ENCODE measurements at places on chromosomes 1 and 21.

GRCh38 chr1:33758698-33759097 lies 105.2 kb upstream of the HMGB4 start:
- DNase-seq: no peak

DNA sequence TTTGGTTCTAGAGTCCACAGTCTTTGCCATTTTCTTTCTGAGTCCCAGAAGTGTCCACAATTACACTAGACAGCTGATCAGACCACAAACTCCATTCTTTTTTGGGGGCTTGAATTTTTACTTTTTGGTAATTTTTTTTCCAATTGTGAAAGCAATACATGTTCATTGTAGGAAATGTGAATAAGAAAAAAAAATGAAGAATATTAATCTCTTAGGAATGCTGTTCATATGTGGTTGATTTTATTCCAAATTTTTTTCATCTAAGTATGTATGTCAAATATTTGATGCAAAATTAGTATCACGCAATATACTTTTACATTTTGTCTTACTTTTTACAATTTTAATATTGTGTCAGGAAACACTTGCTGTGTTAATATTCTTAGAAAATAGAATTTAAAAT lies 76.4 kb upstream of the ETS2 start:
- no peak for DNase-seq

DNA sequence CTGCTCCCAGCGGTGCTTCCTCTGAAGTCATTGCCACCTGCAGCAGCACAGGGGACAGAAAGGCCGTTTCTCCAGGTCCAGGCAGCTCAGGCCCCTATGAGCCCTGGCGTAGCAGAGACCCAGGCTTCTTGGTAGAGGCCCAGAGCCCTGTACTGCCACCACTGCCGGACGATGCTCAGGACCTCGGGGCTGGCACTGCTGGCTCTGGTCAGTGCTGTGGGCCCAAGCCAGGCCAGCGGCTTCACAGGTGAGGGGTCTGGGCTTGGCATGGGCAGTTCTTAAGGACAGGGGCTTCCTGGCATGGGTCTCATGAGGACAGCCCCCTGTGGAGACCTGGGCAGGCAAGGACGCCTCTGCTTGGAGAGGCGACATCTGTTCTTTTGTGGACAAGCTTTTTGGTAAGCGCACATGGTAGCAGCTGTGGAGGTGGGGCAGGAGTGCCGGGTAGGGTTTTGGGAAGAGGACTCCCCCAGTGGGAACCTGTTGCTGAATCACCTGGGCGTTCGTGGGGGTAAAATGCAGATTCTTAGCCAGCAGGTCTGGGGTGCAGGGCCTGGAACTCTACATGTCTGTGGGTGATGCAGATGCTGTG lies at the start of gene UMODL1:
Gene UMODL1, plus strand, starts transcription at position 172 of the 592 bp plus-strand sequence. Its CDS starts 0 bp downstream, at position 172.
- DNase-seq: no peak

- no peak for DNase-seq
These were observed 3.3 kb upstream of the TTC34 start for GRCh38 chr1:2804628-2805351.

DNA sequence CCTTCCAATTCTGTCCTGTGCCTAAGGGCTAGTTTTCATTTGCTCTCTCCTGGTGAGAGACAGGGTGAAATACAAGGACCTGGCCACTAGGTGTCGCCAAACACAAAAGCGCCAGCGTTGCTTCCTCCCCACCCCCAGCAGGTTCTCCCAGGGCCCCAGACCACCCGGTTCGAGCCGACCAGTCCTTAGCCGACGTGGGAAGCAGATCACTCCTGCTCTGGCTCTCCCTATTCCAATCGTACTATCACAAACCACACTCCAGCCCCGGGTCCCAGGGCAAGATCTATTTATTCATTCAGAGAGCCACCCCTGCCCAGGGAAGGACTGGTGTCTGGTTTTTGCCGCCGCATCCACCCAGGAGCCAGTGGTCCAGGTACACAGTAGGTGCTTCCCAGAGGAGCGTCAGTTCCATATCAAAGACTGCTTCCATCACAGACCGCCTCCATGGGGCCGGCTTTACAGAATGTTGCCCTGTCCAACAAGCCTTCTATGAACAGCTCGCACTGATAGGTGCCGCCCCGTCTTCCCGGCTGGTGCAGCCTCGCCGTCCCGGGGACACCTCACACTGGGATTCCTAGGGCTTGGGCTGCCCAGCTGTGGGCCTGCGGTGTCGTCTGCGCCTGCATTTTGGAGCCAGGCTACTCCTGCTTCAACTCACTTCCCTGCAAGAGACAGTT lies 35.0 kb downstream of the CTNNBIP1 start:
- DNase-seq: no peak

DNA sequence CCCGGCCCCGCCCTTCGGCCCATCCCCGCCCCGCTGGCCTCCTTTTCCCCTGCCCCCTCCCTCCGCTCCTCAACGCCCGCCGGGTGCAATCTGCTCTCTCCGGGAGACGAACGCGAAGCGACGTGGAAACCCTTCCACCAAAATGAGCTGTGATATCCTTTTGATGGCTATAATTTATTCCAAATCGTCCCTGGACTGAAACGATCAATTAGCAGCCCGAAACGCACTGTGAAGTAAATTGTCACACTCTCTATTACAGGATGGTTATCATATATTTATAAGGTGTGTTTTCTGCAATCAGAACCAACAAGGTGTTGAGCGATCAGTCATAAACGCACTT lies 134.6 kb upstream of the BARHL2 start:
- no peak for DNase-seq

- DNase-seq: no peak
These were observed 1.6 kb upstream of the DDX59 start for GRCh38 chr1:200671235-200671786.

GRCh38 chr1:1291023-1291528 lies 10.8 kb downstream of the SCNN1D start:
- no peak for DNase-seq

GRCh38 chr1:66048011-66048410 lies 255.3 kb downstream of the PDE4B start:
- no peak for DNase-seq

DNA sequence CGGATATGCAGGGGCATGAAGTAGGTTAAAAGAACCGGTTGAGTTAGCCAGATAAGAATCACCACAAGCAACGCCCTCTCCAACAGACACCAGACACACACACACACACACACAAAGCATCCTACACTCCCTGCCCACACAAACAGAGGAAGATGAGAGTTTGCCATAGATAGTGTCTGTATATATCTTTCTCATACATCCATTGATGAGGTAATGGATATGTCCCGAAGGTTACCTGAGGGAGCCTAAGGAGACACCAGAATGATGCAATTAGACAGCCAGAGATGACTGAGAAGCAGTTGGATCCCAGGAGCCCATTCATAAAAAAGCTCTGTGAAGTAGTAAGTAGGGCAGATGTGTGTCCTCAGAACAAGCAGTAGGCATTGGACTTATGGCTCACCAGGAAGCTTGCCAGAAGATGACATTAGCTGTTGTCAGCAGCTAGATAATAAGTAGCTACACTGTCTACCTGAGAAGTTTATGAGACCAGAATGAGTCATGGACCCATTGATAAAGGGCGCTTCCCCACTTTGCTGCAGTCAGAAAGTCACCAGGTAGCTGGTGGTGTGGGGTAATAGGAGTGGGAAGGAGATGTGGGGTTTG lies 247.0 kb downstream of the KCNT2 start:
- no peak for DNase-seq

DNA sequence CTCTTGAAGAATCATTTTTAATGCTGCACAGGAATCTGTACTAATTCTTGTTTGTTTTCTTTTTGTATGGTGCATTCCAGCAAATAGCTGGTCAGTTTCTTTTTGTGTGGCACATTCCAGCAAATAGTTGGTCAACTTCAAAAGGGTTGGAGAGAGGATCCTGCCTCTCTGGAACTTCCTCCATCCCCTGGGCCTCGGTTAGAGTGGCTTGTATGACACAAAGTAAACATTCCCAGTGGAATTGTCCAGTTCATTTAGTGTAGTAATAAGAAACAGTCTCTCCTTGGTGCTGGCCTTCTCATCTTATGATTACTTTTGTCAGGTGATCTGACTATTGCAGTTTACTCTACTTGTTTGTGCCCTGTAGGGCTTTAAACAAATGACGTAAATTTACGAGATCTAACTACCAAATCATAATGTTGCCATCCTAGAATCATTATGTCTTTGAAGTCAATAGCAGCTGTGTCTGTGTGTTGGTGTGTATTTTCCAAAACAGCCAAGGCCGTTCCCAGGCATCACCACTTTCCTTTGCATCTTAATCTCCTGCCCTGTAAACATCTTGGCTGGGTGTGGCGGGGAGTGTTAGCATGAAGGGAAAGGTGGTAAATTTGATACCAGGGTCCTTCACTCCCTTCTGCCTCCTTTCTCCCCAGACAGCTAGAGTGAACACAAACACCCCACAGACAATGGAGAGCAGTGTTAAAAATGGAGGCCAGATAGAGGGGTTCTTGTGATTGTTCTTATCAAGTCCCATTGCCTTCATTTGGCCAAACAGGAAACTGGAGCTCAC lies 77.9 kb downstream of the CDC7 start:
- DNase-seq: no peak

DNA sequence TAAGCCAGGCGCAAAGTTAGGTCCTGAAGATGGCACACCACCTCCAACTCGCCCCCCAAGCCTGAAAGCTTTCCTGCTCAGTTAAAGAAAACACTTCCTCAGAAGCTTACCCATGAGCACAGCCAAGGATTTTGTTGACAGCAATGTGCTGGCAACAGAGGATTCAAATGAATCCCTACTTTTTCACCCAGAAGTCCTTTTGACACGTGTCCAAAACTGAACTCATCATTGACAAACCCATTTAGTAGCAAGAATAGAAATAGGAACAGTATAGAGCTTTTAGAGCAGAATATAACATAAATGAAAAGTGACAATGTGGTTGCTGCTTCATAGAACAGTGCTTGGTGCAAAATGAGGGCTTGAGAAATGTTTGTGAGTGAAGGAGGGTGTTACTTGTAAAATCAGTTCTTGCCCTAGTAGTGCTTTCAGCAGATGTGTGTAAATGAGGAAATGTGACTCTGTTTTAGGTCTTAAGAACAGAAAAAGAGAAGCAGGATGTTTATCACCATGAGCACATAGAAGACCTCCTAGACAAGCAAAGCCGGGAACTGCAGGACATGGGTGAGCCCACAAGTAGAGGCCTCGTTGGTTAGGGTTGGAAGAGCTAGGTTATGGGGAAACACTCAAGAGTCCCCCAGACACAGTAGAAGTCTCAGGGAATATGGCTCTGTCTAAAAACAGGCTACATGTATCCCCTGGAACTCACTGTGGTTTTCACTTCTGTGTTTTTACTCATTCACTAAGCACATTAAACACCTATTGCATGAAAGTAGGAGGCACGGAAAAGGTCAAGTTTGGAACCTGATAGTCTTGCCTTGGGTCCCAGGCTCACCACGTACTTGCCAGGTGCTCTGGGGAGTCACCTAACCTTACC lies 48.6 kb upstream of the TMEM125 start:
- no peak for DNase-seq

- no peak for DNase-seq
These were observed 59.0 kb upstream of the EFHD2 start for GRCh38 chr1:15350551-15351200.

DNA sequence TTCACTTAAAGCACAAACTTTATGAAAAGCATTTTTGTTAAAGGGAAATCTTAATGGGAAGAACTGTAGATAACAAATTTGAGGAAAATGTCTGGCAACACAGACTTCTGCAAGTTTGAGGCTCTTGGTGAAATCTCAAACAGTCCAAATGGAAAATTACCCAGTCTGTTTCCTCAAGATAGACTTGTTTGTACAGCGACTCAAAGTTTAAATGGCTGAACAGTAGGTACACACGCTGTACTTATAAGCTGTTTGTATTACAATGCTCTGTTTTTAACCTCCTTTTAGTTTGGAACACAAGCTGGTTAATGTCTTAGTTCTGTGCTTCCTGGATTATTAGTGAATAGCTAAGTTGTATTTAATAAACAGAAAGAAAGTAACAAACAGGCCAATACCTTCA lies 217.1 kb downstream of the NFIA start:
- no peak for DNase-seq

DNA sequence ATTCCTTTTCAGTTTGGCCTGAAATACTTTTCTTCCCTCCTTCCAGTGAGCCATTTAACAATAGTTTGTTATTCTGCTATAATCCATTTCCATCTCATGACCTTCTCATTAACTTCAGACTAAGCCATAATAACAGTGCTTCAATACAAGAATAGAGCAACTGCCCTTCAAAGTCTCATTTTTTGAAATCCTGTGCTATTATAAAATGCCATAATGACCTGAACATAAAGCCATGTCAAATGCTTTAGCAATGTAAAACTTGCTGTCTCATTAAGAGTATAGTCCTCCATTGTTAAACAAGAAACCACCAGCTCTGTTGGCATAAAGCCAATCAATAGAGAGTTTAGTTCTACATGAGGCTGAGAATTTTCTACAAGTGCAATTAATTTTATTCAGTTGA lies 9.6 kb upstream of the PIGK start:
- DNase-seq: no peak

DNA sequence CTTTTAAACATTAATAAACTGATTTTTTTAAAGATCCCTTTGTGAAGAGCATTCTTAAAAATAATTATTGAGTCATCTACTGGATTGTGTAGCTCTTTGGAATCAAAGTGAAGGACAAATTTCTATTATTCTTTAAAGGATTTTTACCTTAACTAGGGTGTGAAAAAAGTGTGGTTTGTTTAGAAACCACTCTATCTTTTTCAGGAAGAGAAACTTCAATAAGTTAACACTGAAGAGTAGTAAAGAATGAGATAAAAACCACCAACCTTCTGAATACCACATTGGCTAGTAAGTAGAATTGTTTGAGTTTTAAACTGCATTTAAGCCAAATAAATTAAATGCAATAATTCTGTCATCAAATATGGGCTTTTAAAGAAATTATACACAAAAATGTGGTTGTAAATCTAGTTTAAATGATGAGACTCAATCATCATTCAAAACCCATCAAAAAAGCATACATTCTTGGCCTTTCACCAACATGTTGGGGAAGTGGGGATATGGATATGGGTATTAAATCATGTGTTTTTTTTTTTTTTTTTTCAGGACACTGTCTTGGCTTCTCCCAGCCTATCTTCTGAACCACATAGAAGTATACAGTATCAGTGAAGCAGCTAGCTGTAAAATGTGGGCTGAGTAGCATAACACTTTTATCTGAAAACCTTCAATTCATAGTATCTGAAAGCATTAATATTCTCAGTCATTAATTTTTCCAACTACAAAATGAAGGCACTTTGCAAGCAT lies 4.8 kb downstream of the S1PR1 start:
- no peak for DNase-seq

GRCh38 chr1:116335850-116336624 lies 37.0 kb upstream of the ATP1A1 start:
- no peak for DNase-seq

- no peak for DNase-seq
These were observed 37.3 kb downstream of the RGL1 start for GRCh38 chr1:183841950-183842794.

Data from cerebellar nuclear complex (tissue), 1 donor.